ENCODE measurements at places on chromosomes 13 and 19. TPM values are rescaled to one million over a fixed set of nuclear protein-coding genes. Genes with fewer than 3 reads are reported as not detected.

Gene ZNF813
- total RNA-seq = 2.0 TPM

Gene NACC1
- 55.9 TPM for total RNA-seq

Gene ADAMTS10
- total RNA-seq = not detected

Gene ZNF665
- not detected for total RNA-seq

Gene LILRB1
- total RNA-seq = not detected

Gene ZFR2
- total RNA-seq = not detected

Gene CCDC8
- total RNA-seq = not detected

Gene ZNF709
- total RNA-seq = 0.52 TPM

Gene ZIM2
- total RNA-seq = not detected

DNA sequence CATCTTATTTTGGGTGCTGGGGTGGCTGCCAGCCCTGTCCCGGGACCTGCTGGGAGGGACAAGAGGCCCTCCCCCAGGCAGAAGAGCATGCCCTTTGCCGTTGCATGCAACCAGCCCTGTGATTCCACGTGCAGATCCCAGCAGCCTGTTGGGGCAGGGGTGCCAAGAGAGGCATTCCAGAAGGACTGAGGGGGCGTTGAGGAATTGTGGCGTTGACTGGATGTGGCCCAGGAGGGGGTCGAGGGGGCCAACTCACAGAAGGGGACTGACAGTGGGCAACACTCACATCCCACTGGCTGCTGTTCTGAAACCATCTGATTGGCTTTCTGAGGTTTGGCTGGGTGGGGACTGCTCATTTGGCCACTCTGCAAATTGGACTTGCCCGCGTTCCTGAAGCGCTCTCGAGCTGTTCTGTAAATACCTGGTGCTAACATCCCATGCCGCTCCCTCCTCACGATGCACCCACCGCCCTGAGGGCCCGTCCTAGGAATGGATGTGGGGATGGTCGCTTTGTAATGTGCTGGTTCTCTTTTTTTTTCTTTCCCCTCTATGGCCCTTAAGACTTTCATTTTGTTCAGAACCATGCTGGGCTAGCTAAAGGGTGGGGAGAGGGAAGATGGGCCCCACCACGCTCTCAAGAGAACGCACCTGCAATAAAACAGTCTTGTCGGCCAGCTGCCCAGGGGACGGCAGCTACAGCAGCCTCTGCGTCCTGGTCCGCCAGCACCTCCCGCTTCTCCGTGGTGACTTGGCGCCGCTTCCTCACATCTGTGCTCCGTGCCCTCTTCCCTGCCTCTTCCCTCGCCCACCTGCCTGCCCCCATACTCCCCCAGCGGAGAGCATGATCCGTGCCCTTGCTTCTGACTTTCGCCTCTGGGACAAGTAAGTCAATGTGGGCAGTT lies 8.6 kb downstream of the CALM3 start:
- DNase-seq = no peak

- DNase-seq = no peak
Measured at GRCh38 chr19:2190848-2191455, 27.2 kb downstream of the DOT1L start.

DNA sequence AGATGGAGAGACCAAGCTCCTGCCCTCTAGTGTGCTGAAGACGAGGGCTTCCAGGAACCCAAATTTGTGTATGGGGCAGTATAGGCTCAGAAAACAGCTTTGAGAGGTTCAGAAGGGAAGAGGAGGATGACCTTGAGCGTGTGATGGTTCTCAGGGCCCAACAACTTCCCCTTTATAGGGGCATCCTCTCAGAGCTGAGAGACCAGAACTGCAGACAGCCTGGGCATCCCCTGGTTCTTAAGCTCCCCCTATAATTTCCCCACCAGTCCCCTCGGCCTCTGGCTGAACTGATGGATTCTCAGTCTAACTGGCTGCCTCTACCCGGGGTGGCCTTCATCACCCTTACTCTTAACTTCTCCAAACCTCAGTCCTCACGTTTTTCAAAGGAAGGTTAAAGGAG lies 167.5 kb downstream of the URI1 start:
- no peak for DNase-seq

DNA sequence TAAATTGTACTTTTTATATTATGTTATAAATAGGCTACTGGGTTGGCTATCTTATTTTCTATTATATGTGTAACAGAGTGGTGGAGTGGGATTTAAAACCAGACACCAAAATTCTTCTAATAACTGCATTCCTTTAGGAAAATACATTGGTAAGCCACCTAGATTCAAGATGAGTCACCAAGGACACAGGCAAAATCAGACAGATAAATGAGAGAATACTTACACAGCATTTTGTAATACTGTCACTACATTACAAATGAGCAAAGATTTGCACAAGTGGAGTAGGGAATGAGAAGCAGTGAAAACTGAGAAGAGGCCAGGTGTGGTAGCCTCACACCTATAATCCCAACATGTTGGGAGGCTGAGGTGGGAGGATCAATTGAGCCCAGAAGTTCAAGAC lies 6.2 kb upstream of the SPART start:
- DNase-seq = no peak

DNA sequence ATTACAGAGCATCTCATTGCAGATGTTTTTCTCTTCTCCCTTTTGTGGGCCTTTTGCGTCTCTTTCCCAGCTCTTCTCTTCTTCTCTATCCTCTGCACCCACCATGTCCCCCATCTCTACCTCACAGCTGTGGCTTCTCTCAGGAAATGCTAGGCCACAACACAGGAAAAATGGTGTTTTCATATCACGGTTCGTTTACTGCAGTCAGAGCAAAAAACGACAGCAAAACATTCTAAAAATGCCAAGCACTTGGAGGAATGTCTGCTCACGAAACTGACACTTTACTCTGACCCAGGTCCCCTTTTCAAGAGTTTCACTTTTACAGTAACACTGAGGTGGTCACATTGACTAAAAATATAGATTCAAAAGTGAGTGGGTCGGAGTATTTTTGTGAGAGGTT lies 152.2 kb downstream of the DCT start:
- DNase-seq = no peak

- DNase-seq = no peak
Measured at GRCh38 chr13:112532837-112533745, 54.9 kb downstream of the TUBGCP3 start.

GRCh38 chr19:29681422-29682235 lies 16.4 kb downstream of the PLEKHF1 start:
- DNase-seq = no peak

DNA sequence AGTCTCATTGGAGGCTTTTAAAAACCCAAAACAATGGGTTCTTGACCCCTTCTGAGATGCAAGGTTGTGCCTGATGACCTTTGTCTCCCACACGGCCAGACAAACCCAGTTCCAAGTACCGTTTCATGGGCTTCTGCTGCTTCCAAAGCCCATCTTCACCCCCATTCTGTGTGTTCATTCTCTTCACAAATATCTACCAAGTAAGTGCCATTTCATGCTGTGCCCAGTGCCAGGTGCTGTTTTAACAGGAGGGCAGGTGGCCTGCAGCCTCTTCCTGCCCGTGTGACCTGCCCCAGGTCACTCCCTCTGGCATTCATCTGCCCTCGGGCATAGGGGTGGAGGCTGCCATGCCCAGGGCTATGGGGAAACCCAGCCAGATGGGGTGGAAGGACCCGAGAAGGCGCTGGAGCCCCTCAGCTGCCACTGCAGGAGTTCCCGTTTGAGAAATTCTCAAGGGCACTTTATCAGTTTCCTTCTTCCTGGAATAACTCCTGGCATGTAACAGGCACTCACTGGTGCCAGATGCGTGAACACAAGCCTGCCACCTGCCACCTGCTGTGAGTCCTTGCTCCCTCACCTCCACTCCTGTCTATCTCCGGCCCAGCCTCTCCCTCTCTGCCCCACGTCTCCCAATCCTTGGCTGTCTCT lies 12.5 kb downstream of the CAPN12 start:
- DNase-seq = no peak

GRCh38 chr13:83677985-83678384 lies 204.3 kb downstream of the SLITRK1 start:
- no peak for DNase-seq

DNA sequence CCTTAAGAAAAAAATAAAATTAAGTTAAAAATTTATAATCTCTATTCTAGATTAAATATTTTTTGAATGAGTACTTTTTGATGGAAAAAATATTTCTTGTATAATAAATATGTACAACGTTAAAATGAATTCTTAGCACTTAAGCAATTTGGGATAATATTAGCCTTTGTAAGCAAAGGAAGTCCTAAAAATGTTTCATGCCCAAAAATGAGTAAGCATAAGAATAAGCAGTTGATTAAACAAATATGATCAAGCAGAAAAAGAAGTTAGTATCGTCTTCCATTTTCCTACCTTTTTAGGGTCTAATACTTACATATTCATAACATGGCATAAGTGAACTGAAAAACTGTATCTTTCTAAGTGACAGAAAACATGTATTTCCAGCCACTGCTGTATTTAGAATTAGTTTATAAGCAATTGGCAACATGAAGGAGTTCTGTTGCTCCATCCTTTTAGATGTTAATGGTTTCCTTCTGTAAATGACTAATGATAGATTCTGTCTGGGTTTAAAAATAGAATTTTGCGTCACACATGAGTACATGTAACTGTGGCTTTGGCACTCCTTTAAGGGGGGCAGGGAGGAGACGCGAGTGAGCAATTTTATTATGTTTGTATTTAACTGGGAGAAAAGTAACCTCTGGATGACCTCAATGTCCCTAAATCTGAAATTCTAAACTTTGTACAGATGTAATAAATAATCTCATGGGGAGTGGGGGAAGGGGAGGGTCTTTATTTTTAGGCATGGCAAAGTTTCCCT lies 237.4 kb downstream of the RGCC start:
- peak; percentile 84 for DNase-seq

DNA sequence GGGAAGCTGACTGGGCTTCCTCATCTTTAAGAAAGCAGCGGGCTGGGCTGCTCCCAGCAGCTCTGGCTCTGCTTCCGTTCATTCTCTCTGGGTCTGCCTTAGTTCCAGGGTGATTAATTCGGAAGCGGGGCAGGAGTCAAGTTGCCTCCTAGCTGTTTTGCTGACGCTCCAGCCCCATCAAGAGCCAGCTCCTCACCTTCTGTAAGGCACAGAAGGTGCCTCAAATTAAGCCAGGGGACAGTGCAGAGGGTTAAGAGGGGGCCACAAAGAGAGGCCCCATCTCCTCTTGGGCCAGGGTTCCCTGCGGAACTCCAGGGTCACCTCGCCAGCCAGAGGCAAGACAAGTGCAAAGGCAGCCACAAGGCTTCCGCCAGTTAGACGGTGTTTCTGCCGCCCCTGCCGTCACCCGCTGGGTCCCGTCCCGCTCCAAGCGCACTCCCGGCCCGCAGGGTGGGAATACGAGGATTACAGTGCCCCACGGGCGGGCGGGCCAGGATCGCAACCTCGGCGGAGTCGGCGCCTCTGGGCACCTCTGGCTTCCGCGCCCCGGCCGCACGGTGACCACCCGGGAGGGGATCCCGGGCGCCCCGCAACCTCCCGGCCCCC lies 508 bp downstream of the SLC15A1 start:
- DNase-seq = no peak

DNA sequence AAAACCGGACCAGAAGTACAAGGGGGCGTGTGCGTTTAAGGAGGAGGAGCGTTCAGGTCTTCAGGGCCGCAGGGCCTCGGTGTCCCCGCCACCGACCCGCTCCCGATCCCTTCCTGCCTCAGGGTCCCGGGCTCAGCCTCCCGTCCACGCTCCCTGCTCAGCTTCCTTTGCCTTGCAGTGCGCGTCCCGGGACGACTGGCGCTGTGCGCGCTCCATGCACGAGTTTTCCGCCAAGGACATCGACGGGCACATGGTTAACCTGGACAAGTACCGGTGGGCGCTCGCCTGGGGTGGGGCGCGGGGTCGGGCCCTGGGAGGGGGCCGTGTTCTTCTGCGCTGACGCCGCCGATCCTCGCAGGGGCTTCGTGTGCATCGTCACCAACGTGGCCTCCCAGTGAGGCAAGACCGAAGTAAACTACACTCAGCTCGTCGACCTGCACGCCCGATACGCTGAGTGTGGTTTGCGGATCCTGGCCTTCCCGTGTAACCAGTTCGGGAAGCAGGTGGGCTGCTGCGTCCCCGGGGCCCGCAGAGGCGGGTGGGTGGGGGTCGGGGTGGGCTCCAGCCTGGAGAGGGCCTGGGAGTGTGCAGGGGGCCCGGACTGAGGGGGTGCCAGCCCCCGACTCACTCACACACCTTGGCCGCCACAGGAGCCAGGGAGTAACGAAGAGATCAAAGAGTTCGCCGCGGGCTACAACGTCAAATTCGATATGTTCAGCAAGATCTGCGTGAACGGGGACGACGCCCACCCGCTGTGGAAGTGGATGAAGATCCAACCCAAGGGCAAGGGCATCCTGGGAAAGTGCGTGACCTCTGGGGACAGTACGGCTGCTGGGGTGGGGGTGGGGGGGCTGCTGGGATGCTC lies 1.4 kb downstream of the GPX4 start:
- DNase-seq = peak; percentile 62

DNA sequence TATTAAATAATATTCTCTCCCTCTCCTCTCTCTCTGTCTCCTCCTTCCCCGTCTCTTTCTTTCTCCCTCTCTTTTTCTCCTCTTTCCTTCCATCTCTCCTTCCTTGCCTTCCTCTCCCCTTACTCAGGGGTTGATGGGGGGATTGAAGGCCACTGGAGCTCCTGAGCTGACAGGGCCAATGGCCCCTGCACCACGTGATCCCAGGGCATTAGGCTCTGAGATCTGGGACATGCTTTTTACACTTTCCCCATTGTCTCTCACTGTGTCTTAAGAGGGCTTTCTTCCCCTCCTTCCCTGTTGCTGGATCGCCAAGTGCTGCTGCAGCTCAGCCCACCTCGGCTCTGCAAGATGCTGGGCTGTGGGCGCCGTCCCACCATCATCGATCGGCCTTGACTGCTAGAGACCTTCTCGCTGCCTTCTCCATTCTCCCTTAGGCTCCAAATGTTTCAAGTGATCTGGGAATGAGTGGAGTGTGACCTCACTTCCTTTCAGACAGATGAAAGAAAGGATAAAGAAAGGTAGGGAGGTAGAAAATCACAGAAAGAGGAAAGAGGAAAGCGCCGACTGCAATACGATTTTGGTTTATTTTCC lies 42.2 kb downstream of the COL4A1 start:
- DNase-seq = no peak

DNA sequence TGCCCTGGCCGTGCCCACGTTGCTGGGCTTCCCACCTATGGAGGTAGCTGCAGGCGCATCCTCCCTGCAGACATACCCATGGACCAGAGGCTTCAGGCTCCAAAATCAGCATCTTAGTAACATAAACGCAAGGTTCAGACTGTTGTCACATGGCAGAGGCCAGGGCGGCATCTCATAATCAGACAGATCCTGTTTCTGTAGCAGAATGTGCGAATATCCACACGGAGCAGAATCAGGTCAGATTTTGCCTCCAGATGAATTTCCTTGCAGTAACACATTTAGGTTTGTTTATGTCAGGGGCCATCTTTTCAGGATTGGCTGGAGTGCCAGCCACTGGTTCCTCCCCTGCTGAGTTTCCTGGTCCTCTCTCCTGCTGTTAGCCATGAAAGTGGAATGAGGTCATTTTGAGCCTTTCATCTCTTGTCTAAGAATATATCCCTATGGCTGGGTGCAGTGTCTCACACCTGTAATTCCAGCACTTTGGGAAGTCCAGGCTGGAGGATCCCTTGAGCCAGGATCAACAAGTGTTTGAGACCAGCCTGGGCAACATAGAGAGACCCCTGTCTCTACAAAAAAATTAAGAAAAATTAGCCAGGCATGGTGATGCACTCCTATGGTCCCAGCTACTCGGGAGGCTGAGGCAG lies 20.5 kb downstream of the SMARCA4 start:
- DNase-seq = no peak

Data from MCF 10A (cell line).